ENCODE measurements at places on chromosomes 6 and 20.

- no peak for DNase-seq
Measured at GRCh38 chr6:19297880-19298279, 539.3 kb upstream of the ID4 start.

DNA sequence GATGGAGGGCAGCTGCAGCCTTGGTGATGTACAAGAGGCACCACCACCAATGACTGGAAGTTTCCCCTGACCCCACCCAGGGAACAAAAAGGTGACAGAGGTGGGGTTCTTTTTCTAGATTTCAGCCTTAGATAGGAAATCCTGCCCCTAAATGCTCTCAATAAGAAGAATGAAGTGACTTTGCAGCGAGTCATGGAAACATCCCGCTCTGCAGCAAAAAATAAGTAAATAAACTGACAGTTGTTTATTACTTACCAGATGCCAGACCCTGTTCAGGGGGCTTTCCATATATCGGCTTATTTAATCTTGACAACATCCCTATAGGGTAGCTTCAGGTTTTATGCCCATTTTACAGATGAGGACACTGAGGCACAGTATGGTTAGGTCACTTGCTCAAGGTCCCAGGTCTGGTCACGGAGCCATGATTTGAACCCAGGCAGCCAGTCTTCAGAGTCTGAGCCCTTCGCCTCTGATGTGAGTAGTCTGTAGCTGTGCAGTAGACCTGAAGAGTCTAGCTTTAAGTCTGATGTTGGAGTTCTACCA lies 19.2 kb downstream of the C6orf89 start:
- no peak for DNase-seq

DNA sequence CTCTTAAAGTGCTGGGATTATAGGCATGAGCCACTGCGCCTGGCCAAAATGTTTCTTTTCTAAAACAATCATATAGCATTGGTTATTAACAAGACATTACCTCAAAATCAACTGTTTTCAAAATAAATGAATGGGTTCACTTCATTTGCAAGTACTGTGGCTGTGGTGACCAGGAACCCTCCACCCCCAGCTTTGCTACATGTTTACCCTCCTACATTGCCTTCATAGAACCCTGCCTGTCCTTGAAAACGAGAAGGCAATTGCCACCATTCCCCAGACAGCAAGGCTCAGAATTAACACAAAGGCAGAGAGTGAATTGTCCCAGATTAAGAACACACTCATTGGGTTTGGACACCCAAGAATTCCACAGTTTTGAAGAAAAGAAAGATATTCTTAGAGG lies 116.6 kb upstream of the LGSN start:
- DNase-seq, result no peak

DNA sequence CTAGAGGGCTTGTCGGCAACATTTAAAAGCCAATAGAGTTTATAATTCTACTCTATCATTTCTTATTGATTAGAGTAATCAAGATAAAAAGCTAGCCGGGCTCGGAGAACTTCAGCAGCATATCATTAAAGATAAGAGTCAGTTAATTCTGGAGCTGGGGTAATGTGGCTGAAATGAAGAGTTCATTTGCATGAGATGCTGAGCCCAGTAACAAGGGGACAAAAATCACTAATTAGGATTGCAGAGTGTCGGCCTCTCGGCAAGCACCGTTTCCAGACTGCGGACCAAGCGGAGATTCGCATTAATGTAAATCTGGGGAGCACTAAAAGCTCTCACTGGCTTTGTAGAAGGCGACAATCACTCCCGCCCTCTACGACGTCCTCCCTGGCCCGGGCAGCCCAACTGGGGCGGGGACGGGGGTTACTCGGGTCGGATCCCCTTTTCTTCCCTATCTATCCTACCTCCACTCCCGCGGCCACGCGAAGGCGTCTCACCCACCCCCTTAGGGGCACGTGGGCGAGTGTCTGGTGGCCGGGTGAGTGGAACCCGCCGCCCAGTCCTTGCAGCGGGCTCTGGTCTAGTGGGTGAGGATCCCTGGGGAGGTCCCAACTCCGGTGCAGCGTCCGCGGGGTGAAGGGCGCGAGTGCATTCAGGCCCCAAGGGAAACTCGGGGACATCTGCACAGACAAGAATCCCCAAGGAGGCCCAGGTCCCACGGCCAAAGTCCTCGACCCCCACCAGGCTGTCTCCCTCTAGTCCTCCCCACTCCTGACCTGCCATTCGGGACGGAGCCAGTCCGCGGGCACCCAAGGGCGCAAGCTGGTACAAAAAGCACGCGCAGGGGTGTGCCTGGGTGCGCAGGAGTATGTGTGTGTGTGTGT lies 42.2 kb upstream of the OSTM1 start:
- no peak for DNase-seq

- no peak for DNase-seq
Measured at GRCh38 chr6:131029626-131030297, 33.3 kb downstream of the EPB41L2 start.

- DNase-seq, result no peak
Measured at GRCh38 chr20:38373231-38373867, 27.1 kb downstream of the LBP start.

GRCh38 chr20:6838181-6838826 lies 70.8 kb downstream of the BMP2 start:
- DNase-seq, result no peak

- no peak for DNase-seq
Measured at GRCh38 chr6:161066511-161066910, 74.9 kb downstream of the MAP3K4 start.

- no peak for DNase-seq
Measured at GRCh38 chr6:132404736-132405135, 3.5 kb upstream of the MOXD1 start.

DNA sequence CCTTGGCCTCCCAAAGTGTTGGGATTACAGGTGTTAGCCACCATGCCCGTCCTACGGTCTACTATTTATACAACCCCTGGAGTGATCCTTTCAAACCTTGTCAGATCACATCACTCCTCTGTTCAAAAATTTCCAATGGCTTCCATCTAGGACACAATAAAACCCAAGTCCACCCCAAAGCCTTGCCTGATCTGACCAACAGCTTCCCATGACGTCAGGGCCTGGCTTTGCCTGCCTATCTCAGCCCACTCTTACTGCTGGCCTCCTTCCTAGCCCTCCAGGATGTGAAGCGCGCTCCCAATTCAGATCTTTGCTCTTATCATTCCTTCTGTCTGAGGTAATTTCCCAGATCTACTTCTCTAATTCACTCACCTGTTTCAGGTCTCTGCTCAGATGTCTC lies 128.4 kb downstream of the LINC00237 start:
- no peak for DNase-seq

- no peak for DNase-seq
Measured at GRCh38 chr6:7311917-7312615, 933 bp downstream of the SSR1 start.

DNA sequence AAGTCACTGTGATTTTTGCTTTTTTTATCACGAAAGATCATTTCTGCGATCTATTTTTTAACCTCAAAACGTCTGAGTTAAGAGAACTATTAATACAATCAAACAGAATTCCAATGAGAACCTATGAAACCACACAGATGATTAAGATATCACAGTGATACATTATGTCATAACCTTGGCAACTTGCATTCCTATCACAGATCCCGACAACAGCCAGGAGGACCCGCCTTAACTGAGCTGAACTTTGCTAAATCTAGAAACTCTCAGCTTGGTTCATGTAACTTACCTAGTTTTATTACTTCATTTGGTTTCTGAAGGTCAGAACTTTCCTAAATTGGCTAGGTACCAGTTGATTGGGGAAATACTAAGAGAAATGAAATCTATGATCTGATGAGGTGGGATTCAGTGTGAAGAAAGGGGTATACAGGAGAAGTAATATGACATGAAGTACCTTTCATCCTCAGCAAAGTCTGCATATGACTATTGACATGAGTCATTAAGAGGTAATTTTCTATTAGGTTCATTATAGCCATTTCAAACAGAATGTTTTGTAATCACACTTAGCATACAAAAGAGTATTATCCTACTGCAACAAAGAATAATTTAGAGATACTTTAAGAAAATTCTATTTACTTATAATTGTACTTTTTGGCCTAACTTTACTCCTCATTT lies 11.2 kb downstream of the LYRM4 start:
- no peak for DNase-seq

- DNase-seq, result no peak
Measured at GRCh38 chr6:2951728-2952127, 19.6 kb downstream of the SERPINB6 start.

DNA sequence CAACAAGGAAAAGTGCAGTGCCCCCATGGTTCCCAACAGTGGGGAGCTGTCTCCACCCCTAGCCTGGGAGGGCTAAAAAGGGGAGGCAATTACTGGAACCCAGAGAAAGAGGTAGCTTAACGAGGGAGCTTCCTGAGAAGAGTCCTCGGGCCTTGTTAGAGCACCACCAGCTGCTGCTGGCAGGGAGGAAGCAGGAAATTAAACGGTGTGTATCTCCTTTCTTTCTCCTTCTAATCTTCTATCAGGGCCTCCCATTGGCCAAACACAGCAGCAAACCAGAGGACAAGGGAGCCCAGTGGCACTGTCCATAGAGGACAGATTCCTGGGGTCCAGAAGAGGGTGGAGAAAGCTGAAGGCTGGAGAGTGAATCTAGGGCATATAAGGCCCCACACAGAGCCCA lies 7.6 kb upstream of the BTN2A2 start:
- DNase-seq, result no peak

DNA sequence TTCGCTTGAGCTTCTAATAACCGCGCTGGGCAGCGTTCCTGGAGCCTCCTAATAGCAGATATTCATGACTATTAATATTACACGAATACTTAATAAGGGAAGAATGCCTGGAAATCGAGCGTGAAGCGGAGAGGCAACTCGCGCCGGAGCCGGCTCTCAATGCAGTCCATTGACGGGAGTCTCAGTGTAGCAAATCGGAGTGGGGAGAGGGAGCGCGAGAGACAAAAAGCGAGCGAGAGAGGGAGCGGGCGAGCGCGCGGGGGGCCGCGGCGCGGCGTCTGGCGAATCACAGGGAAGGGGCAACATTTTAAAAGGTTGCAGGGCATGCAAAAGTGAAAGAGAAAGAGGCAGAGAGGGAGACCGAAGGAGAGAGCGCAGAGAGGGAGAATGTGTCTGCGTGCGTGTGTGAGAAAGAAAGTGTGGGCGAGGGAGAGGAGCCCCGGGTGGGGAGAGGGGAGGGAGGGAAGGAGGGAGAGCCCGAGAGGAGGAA lies 2.9 kb downstream of the TFAP2A start:
- peak; percentile 10 for DNase-seq

GRCh38 chr6:31771992-31772358 lies 5.2 kb downstream of the VWA7 start:
- no peak for DNase-seq
